ENCODE measurements at places on chromosomes 1 and 21.

DNA sequence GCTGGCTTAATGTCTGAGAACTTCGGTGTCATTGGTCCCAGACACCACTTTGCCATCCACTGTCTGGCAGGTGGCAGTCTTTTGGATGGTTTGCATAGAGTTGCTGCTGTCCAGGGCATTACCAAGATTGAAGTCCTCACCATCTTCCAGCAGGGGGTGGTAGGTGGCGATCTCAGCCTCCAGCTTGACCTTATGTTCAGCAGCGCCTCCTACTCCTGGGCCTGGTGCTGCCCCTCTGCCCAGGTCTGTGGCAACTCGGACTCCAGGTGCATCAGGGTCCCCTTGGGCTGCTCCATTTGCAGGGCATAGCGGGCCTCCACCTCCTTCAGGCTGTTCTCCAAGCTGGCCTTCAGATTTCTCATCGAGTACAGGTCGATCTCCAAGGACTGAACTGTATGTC lies 573.3 kb upstream of the NCAM2 start:
- no peak for DNase-seq

GRCh38 chr1:210292231-210292871 lies 36.4 kb upstream of the HHAT start:
- DNase-seq, result peak; percentile 37

DNA sequence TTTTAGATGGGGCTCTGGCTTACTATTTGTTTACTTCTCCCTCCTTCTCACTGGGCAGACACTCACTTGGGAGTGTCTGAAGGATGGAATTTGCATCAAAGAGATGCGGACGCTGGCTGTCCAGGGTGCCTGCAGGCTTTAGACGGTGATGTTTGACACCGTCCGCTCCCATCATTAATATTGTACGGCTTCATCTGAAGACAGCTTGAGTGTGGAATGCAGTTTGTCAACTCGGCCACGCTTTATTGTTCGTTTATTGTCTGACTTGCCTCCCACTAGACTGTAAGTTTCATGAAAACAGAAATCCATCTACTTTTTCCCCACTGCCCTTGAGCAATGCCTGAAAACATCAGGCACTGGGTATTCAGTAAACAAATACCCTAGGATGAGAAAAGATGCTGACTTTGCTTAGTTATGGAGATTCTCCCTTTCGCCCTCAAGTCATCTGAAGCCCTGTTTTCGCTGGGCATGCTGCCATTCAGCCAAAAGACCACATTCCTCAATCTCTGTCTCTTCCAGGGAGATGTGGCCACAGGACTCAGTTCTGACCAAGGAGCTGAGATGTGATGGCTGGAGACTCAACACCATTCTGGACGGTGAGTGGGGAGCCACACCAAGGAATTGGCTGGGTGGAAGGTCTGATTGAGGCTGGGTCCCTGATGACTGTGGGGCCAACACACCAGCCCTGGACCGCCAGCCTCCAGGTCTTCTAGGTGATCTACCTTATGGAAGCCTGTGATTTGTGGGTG lies 87.6 kb downstream of the BCAR3 start:
- peak; percentile 43 for DNase-seq

GRCh38 chr1:40049725-40050124 lies 9.2 kb downstream of the CAP1 start:
- DNase-seq, result no peak

- no peak for DNase-seq
These were observed 228.0 kb upstream of the TMEM51 start for GRCh38 chr1:14925336-14926136.

DNA sequence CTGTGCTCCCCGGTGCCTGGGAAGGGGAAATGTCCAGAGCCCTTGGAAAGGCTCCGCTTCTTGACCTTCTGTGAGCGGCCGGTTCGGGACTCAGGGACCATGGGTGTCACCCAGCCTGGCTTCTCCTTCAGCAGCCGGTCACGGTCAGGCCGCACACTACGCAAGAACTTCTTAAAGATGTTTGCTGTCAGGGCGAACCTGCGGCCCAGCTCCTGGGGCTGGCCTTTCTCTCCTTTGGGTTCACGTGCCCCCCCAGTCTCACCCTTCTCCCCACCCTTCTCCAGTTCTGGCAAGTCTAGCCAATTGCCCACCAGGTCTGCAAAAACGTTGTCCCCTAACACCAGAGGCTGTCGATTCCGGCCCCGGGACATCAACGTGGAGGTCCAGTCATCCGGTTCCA lies 12.1 kb downstream of the INKA2 start:
- no peak for DNase-seq

GRCh38 chr1:236830560-236830959 lies 35.5 kb downstream of the MTR start:
- no peak for DNase-seq

GRCh38 chr1:109466452-109467300 lies at the start of gene SYPL2:
Gene SYPL2 (plus strand): TSS chr1:109466546. CDS start chr1:109466844, 298 bp downstream.
- DNase-seq, result no peak

DNA sequence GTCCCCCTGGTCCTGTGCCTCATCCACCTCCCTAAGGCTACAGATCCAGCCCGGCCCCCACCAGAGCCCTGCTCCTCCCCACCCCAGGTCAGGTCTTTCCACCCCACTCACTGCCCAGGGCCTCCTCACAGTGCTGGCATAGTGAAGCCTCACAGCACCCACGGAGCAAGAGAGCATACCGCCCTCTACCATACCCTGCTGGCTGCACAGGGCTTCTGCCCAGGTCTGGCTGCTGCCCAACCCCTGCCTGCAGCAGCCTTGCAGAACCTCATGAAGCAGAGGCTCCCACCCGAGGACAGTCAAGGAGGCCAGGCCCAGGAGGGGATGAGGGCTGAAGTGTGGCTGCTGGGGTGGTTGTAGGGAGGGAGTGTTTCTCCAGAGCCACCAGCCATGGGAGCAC lies 19.7 kb upstream of the ARF1 start:
- DNase-seq, result no peak

GRCh38 chr1:2525920-2526823 lies at the start of gene PANK4:
Gene PANK4 (minus strand): TSS chr1:2526596. CDS start chr1:2526587, 9 bp downstream.
- peak; percentile 91 for DNase-seq
